ENCODE measurements at places on chromosomes 1 and 21.

DNA sequence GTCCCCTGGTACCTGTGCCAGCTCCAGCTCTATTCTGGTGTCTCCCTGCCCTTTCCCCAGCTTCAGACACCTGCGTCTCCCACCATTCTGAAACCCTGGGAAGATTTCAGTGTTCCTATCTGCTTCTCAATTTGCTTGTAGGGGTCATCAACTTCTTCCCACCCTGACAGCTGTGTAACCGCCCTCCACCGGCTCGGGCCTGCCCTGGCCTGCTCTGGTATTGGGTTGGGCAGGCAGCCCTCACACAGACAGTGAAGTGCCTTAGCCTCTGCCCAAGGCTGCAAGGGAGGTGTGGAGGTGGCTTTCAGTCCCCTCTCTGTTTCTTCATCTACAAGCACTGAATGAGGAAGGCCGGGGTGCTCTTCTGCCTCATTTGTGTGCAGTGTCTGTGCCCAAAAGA, 97.2 kb downstream of the LAMC2 start:
- no peak for DNase-seq

GRCh38 chr1:244353551-244354091, 98.1 kb downstream of the ADSS2 start:
- no peak for DNase-seq

GRCh38 chr1:45643978-45644377, 20.1 kb upstream of the CCDC17 start:
- DNase-seq, result no peak

DNA sequence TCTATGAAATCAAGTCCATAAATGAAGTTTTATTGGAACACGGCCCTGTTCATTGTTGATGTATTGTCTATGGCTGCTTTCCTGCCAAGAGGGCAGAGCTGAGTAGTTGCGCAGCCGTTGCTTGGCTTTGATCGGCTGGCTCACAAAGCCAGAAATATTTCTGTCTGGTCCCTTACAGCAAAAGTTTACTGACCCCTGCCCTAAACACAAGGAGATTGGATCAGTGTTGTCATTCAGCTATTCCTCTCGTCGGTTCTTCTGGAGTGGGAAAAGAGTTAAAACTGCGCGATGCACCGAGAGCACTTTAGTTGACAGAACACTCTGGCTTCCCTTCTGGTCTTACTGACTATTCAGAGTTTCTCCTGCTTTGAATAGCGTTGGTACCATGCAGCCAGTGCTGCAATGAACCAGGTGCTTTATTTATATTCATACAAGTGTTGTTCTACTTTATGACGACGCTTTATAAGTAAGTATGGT, 868 bp downstream of the ZBTB40 start:
- no peak for DNase-seq

- no peak for DNase-seq
Observed at GRCh38 chr21:37530901-37531351, 164.4 kb downstream of the DYRK1A start.

DNA sequence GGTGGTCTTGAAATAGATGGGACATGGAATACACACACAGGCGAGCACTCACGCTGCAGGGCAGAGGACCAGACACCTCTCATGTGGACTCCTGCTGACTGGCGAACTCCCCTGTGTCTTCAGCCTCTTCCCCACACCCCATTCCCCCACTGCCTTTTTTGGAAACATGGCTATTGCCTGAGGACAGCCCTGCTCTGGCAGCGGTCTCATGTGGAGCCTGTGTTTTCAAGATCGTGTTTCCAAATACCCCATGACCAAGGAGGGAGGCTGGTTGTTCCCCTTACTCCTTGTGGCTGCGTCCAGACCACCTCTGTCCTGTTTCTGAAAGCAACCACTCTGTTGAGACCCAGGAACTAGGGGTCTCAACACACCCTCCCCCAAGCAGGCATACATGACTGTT, 119.4 kb downstream of the C1orf94 start:
- DNase-seq, result no peak

- DNase-seq, result no peak
Observed at GRCh38 chr1:153260585-153261280, 1.2 kb downstream of the LORICRIN start.

DNA sequence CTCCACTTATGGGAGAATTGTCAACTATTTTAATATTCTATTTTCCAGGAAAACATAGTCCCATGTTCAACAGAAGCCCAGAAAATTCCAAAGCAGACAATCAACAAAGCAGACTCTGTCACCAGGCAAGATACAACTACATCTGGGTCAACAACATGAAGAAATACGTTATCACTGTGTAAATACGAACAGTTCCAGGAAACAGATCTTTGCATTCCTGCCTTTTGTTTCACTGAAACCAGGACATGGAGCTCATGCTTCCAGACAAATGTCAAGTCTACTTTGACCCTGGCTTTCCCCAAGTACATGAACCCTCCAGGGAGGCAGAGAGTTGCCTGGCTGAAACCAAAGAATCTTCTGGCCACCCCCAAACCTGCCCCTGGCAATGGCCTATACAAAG, 106.7 kb downstream of the SETD4 start:
- DNase-seq, result no peak

GRCh38 chr1:224724566-224724965, 108.4 kb downstream of the CNIH3 start:
- no peak for DNase-seq

DNA sequence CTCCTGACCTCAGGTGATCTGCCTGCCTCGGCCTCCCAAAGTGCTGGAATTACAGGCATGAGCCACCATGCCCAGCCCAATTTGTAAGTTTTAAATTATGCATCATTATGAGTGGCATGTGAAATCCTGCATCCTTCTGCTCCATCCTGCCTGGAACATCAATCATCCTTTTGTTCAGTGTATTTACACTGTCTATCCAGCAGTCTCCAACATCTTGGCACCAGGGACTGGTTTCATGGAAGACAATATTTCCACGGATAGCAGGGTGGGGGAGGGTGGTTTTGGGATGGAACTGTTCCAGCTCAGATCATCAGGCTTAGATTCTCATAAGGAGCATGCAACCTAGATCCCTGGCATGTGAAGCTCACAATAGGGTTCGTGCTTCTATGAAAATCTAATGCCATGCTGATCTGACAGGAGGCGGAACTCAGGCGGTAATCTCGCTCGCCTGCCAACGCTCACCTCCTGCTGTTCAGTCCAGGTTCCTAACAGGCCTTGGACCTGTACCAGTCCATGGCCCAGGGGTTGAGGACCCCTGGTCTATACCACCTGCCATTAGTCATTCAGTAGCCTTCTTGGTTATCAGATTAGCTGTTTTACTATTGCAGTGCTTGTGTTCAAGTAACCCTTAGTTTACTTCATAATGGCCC, 22.2 kb upstream of the TCEA3 start:
- no peak for DNase-seq

GRCh38 chr1:27142464-27142863, 12.5 kb downstream of the SLC9A1 start:
- no peak for DNase-seq

- DNase-seq, result no peak
Observed at GRCh38 chr1:111204983-111205713, 4.7 kb upstream of the DENND2D start.

GRCh38 chr1:161728376-161729226, 7.3 kb downstream of the FCRLB start:
- DNase-seq, result no peak
